ENCODE measurements at places on chromosomes 2 and 18.

- DNase-seq, result no peak
Measured at GRCh38 chr2:7161501-7161900, 244.3 kb downstream of the RNF144A start.

- no peak for DNase-seq
Measured at GRCh38 chr2:129069875-129070594, 751.4 kb upstream of the HS6ST1 start.

- DNase-seq, result no peak
Measured at GRCh38 chr2:43685357-43685756, 9.1 kb upstream of the C1GALT1C1L start.

- DNase-seq, result no peak
Measured at GRCh38 chr2:59034837-59035236, 793.7 kb upstream of the FANCL start.

DNA sequence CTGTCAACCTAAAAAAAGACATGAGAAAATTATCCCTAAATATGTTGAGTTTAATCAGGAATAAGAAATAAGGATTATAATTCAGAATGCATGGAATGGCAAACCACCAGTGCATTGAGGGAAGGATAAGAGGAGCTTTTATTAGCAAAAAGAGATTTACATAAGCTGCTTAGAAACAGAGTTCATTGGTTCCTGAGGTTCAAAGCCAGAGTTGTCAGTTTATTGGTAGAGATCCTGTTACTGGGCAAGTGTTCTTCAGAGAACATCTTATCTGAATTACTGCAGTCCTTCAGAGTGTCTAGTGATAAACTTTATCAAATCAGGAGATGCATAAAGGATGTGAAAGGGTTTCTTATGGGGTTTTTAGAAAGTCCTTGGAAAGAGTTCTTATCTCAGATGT is 76.0 kb upstream of the MEX3C start:
- no peak for DNase-seq

GRCh38 chr2:159897081-159897480 is 99.1 kb upstream of the CD302 start:
- DNase-seq, result no peak

DNA sequence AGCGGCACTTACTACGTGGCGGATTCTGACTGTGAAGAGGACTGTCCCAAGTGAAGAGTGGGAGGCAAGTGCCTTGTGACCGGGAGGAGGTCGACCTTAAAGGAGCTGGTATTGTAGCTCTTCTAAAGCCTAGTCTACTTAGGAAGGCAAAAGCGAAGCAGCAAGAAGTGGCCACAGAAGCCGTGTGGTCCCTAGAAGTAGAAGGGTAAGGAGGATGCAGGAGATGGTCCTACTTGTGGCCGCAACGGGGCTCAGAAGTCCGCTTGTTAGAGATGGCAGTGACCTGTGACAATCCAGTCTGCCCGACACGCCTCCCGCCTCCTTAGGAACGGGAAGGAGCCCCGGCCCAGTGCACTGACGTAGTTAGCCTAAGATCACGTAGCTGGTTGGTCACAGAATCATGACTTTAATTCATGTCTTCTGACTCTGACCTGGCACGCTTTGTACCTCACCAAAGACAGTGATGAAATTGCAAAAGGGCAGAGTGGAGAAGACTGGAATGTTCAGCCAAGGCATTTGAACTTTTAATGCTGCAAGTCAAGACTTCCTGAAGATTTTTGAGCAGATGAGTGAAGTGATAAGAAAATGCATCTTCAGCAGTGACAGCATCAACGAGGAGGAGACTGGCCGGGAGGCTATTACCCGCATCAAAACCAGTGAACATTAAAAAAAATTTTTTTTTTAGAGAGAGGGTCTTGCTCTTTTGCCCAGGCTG is 749 bp upstream of the EIF2AK3 start:
- peak; percentile 34 for DNase-seq
